Central memory CD4-positive, alpha-beta T cell (primary cell): ENCODE measurements at places on chromosomes 3 and 15.

DNA sequence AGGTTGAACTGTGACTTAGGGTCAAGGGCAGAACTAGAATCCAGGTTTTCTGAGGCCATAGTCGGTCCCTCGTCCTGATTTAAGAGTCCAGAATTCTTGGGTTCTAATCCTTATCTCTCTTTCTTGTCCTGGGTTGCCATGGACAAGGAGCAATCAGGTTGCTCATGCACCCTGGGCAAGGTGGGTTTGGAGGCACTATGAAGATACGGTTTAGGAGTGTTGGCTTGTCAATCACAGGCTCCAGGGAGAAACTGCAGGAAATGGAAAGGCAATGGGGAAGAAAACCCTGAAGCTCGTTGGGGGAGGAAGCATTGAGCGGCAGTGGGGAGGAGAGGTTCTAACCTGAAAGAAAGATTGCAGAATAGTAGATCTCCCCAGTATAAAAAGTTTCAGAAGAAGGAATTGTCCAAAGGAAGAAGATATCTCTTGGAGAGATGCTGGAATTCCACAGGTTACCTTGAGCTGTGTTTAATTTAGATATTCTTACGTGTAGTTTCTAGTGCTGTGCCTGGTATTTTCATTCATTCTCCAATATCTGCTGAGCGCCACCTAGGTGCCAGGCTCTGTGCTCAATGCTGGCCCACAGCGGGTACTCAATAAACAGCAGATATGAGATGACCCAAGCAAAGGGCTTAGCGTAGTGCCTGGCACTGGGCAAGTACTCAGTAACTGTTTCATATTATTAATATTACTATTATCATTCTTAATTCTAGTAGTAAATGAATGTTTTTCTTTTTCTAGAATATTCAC, 2.0 kb downstream of the ACAN start:
- no peak for DNase-seq

- no peak for DNase-seq
These were observed 40.2 kb upstream of the ARF4 start for GRCh38 chr3:57637391-57637790.

GRCh38 chr3:34619990-34620389, 821.6 kb downstream of the PDCD6IP start:
- DNase-seq: no peak

GRCh38 chr3:16982460-16982859, 97.7 kb downstream of the PLCL2 start:
- no peak for DNase-seq

- DNase-seq: no peak
These were observed 1.4 kb upstream of the DIS3L start for GRCh38 chr15:66291816-66292570.

- no peak for DNase-seq
These were observed 31.7 kb downstream of the BOC start for GRCh38 chr3:113243071-113243470.

DNA sequence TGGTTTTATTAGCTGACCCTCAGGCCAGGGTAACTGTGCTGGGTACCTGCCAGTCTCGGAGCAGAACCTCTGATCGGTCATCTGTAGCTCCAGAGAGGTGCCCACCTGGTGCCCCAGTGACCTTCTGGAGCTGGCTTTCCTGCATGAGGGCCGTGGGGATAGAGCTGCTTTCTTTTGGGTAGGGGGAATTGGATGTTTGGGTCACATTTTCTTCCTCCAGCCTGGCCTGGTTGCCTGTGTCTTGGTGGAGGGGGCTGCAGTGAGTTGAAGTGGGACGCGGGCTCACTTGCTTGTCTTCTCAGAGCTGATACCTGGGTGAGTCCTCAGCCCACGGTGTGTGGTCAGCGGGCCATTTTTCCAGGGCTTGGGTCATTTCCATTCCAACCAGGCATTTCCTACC, 2.6 kb downstream of the ZNF710 start:
- no peak for DNase-seq

- peak; percentile 61 for DNase-seq
These were observed 14.8 kb upstream of the CYP11A1 start for GRCh38 chr15:74382004-74382816.

DNA sequence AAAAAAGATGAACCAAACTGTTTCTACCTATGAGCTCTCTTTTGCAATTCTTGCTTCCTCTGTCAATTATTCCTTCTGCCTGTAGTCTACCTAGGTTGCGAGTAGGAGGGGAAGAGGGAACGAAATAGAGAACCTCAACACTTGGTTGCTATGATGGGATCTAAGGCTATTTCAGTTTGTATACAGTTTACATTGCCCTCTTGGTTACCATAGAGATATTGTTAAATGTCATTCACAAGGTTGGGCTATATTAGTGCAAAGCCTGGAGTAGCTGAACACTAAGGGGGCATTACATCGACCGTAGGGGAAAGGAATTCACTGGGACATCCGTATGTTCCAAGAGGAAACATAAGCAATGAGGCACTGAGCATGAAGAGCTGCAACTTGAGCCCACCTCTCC, 276.9 kb downstream of the GBE1 start:
- no peak for DNase-seq

DNA sequence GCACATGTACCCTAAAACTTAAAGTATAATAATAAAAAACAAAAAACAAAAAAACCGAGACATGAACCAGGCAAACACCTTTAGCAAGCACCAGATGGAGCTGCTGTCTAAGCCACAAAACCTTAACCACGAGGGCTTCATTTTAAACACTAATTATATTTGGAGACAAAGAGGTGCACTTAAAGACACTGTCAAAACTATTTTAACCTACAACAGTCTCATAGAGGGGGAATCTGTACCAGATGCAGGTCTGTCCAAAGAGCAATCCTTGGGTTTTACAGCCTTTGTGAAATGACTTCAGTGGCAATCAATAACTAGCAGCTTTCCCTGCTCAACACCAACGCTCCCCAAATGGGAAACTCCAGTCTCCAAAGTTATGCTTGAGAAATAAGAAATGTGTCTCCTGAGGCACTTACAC, 115.7 kb upstream of the TSPAN3 start:
- DNase-seq: no peak

GRCh38 chr15:101025896-101026631, 106.9 kb downstream of the LRRK1 start:
- no peak for DNase-seq

GRCh38 chr3:107416138-107416537, 38.9 kb downstream of the CCDC54 start:
- no peak for DNase-seq

GRCh38 chr3:194326192-194326967, 24.7 kb downstream of the CPN2 start:
- DNase-seq: no peak

DNA sequence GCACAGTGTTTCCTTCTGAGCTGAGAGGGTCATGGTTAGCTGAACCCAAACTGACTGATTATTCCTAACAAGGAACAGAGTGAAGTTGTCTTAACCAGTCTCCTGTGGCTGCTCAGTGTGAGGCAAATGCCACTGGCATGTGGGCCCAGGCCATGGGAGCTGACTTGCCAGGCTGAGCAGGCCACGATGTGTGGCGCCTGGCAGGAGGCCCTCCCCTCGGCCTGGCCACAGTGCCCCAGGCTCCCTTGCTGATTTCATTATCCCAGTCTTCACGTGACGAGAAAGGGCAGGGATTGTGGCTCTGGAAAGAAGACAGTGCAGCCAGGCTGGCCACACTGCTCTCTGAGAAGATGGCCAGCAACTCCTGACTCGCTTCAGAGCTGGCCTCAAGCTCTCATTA, 58.8 kb downstream of the SLCO2A1 start:
- no peak for DNase-seq

DNA sequence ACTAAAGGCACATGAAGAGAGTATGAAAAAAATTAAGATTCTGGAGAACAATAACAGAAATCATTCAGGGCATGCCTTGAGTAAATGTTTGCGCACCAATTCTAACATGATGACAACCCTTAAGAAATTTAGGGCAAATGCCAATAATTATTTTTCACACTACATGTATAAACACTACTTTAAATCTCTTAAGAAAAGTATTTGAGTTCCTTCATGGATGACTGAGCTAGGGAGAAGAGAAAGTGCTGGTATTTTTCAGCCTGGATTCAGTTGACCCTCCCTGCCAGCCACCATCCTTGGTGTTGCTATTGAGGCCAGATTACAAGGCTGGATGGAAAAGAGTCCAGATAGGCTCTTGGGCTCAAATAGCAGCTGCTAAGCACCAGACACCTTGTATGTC, 8.0 kb upstream of the EID1 start:
- DNase-seq: no peak

GRCh38 chr15:100730129-100730528, 127.7 kb downstream of the ASB7 start:
- DNase-seq: no peak

GRCh38 chr3:123105201-123106189, 38.7 kb downstream of the PDIA5 start:
- no peak for DNase-seq

- DNase-seq: no peak
These were observed 278.3 kb downstream of the LRTM1 start for GRCh38 chr3:54649551-54649950.

DNA sequence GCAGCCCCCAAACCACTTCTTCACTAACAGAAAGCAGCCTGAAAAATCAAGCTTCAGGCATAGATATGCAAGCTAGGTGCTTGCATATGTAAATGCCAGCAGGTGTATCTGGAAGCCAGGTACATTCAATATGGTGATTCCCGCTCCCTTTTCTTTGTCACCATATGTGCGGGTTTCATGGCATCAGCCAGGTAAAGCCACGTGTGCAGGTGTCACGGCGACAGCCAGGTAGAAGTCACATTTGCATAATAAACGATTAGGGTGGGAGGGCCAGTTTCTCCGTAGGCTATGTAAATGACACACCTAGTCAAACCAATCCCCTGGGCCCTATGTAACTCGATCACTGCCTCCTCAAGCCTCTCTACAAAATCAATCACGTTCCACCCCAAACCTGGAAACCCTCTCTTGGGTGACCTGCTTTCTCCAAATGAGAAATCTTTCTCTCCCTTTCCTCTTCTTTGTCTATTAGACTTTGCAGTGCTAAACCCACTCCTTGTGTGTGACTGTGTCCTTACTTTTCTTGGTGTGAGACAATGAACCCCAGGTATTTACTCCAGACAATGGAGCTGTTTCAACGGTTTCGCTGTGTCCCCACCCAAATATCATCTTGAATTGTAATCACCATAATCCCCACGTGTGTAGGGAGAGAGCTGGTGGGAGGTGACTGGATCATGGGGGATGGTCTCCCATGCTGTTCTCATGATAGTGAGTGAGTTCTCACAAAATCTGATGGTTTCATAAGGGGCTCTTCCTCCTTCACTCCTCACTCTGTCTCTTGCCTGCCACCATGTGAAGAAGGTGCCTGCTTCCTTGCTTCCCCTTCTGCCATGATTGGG, 44.6 kb downstream of the ONECUT1 start:
- DNase-seq: no peak

- DNase-seq: no peak
These were observed 18.3 kb downstream of the TMED3 start for GRCh38 chr15:79329171-79329611.

GRCh38 chr3:8450618-8451017, 51.0 kb upstream of the LMCD1 start:
- no peak for DNase-seq

DNA sequence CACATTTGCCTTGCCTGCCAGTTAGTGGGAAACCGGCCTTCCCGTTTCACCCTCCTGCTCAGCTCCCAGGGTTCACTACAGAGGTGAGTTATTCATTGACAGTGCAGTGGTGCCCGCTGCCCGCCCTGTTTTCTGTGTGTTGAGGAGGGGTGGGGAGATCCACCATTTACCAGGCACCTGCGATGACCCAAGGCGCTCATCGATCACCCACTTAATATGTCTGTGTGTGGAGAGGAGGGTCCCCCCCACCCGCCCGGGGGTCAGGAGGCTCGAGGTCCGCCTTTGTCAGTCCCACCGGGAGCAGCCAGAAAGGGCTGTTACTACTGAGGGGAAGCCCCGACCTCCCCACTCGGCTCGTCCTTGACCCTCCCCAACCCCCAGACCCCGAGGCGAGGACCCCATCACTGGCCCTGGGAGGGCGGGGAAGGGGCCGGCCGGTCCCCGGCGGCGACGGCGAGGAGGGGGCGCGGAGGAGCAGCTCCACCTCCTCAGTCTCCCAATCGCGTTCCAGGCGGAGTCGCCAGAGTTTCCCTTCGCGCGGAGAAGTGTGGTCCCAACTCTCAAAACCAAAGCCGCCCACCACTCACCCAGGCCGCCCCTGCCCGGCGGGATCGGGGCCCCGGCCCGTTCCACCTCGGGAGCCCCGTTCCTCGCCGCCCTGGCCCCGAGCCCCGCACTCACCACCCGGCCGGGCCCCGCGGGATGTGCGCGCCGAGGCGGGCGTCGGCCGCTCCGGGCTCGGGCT, 1.1 kb downstream of the PLXNB1 start:
- no peak for DNase-seq

DNA sequence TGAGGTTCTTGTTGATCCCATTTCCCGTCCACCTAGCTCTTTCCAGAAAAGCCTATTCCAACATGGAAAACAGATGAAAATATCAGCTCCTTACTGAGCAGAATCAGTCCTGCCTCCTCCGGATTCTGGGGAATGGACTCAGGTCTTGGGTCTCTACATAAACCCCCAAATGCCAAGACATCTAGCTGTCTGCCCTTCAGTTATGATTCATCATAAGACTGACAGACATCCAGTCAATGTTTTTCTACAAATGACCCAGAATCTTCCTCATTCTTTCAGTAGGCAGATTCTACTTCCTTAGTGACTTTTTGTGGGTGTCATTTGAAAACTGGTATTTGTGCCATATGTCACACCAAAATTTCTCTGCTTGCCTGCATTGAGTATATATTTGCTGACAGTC, 103.0 kb upstream of the TGFBR2 start:
- DNase-seq: no peak

DNA sequence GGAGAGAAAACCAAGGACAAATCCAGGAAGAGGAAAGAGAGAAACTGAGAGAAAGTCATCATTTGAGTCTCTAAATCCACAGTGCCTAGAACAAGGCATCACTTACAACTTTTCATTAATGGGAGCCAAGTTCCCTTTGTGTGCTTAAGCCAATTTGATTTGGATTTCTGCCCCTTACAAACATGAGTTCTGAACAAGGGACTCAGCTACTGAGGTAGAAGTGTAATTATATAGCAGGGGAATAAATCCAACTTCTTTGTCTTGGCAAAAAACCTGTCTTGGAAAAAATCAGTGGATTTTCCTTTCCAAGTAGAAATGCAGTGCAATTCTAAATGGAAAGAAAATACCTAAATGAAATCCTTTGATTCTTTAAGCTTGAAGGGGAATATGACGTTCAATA, 307.2 kb upstream of the CNTN3 start:
- no peak for DNase-seq

DNA sequence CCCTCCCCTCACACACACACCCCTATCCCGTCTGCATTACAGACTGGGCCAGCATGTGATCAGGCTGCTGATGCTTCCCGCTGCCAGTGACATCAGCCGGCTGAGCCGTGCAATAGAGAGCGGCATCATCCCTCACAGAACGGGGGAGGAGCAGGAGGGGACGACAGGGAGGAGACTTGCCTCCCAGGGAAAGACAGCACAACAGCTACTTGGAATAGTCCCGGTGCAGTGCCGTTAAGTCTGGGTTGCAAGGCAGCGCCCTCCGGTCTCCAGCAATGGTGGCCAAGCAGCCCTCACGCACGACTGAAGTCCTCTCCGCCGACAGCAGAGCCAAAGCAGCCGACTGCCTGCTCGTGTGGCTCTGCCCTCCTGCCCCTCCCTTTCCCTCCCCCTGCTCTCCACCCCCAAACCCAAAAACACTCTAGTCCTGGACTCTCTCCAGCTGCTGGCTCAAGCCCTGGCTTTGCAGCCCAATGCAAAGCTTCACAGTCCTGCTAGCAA, 31.5 kb upstream of the RPS17 start:
- DNase-seq: no peak

- no peak for DNase-seq
These were observed 98.6 kb downstream of the SUCNR1 start for GRCh38 chr3:151971814-151972579.

- no peak for DNase-seq
These were observed 35.7 kb upstream of the CPB1 start for GRCh38 chr3:148791920-148792319.

- DNase-seq: no peak
These were observed 48.9 kb upstream of the AGTR1 start for GRCh38 chr3:148648685-148649352.
